NCI-H82 (cell line): ENCODE measurements at places on chromosomes 2 and 18.
A peak's percentile ranks its signal among the peaks of the same experiment; 100 is the strongest.

- DNase-seq, result no peak
Observed at GRCh38 chr2:200121931-200122330, 166.5 kb downstream of the MAIP1 start.

DNA sequence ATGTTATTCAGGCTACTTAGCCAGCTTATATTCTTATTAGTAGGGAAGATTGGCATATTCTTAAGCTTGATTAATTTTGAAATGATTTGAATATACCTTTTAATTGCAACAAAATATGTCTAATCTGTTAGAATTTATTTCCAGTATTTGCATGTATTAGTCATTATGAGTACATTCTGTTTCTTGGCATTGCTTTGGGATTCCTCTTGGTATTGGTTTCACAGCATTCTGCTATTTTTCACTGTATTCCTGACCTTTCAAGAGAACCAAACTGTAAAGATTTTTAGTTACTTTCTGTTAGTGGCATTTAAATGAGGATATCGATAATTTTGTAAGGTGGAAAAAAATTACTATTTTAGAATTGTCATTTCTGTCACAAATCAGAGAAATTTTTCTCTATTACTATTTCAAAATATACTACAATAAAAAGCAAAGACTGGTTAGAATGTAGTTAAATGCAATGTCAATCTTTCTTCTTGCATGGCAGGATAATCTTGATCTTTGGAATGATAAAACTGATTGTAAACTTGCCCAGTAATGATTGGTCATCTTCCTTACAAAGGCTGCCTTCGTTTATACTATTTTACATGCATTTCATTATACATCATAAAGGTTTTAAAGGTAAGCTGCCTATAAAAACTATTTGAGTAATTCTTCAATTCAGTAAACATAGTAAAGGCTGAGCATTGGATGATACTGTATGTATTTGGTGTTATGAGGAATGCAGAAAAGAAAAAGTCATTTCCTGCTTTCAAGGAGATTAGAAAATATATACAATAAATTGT is 86.1 kb downstream of the SLC4A10 start:
- no peak for DNase-seq

- peak; percentile 80 for DNase-seq
Observed at GRCh38 chr2:127196998-127197397, 23.1 kb downstream of the CYP27C1 start.

DNA sequence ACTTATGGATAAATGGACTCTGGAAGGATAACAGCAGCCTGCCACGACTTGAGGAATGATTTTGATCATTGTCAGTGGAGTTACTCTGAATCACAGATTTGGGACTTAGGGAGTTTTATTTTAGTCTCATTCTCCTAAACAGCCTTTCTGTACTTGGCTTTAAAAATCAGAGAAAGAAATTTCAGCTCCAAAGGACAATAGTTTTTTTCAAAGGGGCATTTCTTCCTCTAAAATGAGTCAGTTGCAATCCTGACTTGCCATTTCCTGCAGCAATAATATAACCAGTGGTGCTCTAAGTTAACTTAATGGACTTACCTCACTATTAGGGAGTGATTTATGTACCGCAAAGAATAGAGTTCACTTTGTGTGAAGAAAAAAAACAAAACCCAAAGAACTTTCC is 35.1 kb upstream of the MTX2 start:
- no peak for DNase-seq

- no peak for DNase-seq
Observed at GRCh38 chr18:29378651-29379136, 1201.8 kb upstream of the CDH2 start.

GRCh38 chr2:119947535-119947934 is 65.3 kb upstream of the EPB41L5 start:
- DNase-seq, result no peak

DNA sequence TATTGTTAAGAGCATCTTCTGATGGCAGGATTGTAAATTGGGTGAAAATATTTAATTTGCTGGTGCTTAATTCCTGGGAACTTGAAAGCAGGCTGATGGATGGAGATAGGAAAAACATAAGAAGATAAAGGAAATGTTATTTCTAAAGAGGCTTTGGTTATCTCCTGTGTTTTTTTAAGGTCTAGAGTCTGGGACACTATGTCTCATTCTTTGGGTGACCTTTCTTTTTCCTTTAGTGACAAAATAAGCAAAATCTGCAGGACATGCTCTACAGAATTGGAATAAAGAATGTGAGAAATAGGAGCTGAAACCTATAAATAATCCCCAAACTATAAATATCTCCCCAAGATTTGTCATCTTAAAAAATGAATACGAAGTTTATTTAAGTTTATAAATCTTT is 241.7 kb downstream of the DSC3 start:
- no peak for DNase-seq

- DNase-seq, result peak; percentile 87
Observed at GRCh38 chr2:23532391-23533337, 147.7 kb downstream of the KLHL29 start.
